ENCODE measurements at places on chromosomes 13 and 19.

DNA sequence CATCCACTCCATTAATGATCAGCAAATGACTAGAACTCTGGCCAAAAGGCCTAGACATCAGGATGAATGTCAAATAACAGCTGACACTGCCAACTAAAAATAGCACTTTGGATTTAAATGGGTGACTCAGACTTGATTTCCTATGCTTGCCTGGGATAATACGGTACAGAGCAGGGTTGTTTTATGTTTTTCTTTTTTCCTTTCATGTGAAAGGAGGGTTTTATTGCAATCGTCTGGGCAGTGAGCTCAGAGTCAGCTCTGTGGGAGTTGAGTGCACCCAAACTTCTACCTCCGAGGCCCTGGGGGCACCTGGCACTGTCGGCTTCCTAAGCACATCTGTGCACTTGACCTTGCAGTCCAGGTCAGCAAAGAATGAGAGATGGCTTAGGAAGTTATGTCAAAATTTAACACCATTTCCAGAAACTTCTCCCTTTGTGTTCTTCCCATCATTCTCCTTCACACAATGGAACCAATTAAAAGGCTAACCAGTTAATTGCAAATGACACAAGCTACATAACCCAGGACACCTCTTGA is 134.1 kb downstream of the LACC1 start:
- DNase-seq, result peak; percentile 14

DNA sequence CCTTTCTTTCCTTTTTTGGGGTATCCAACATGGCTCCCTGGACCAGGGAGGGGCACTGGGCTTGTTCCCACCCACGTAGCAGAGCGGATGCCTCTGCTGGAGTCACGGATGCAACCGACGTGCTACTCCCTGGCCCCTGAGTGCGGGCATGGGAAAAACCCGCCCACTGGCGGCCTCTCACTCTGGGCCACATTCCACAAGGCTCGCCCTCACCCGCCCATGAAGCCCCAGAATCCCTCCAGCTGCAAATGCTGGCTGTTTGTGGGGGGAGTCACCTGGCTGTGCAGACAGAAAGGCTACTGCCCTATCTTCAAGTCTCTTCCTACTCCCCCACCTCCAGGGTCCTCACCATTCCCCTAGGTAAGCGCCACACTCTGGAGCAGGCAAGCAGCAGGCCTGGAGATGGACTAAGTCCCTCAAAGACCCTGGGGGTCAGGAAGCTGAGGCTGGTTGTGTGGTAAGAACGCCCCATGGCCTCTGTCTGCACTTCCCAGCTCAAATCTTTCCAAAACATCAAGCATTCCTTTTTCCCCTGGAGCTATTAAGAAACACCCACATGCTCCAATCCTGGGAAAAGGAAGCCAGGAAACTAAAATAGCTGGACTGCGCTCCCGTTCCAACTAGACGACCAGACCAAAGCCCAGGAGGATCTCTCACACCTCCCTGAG is 17.9 kb upstream of the EPHX3 start:
- DNase-seq, result no peak

GRCh38 chr19:30558793-30559192 is 186.6 kb downstream of the ZNF536 start:
- DNase-seq, result no peak

DNA sequence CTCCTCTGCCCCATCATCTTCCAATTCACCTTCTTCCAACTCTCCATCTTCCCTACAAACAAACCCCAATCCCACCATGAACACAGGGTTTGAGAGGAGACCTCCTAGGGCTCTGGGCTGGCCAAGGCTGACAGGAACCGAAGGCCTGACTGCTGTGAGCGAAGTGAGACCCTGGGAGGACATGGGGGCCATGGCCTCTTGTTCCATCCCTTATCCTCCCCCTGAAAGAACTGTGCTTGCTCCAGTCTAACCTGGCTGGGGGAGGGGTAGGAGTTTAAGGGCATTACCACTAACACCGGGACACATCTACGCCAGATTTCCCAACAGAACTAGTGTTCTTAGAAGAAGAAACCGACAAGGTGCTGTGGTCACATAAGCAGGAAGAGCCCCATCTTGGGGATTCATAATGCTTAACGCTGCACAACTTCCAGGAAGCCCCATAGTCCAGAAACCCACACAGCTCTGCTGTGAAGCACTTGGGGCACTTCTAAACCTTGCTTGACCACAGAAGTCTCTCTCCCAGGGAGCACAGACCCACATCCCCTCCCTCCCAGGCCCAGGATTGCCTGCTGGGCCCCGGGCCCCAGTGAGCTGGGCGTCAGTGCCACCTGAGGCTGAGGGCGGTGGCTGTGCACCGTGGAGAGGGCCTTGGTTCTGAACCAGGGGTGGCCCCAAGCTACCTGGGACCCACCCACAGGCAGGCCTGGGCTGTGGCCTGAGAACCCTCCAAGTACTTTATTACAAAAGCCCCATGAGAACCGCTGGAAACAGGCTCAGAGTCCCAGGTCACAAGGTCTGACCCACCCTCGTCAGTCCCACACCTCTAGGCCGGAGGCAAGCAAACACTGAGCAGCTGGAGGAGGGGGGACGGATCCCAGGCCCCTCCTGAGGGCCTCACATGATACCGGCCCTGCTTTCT is 18.8 kb downstream of the ZC3H4 start:
- DNase-seq, result no peak

GRCh38 chr13:26498656-26499601 is 58.6 kb upstream of the WASF3 start:
- DNase-seq, result no peak

DNA sequence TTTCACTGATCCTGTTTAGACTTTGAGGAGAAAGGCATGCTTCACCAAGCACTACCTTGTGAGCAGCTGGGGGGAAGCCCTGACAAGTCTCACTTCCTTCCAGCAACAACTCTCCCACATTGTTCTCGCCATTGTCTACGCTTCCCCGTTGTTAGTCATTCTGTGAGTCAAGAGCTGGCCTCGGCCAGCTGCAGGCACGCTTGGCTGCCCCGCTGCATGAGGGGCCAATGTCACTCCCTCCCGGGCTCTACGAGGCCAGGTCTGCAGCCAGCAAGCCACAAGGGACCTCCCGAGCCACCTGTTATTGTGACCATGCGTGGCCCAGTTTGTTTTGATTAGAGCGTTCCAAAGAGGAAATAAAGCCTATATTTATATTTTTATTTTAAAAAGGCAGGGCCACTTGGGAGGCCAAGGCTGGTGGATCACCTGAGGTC is 220.9 kb downstream of the FOXO1 start:
- DNase-seq, result no peak

DNA sequence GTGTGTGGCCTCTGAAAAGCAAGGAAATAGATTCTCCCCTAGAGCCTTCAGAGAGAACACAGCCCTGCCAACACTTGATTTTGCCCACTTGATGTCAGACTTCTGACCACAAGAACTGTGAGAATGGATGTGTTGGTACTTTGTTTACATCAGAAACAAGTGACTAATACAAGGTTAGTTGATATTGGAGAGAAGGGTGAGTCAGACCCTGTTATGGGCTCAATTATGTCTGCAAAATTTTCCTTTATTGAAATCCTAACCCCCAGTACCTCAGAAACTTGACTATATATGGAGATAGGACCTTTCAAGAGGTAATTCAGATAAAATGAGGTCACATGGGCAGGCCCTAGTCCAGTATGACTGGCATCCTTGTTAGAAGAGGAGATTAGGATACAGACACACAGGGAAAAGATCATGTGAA is 226.7 kb downstream of the RFC3 start:
- DNase-seq, result no peak

- no peak for DNase-seq
These were observed 109.0 kb downstream of the LHFPL6 start for GRCh38 chr13:39494006-39494405.

DNA sequence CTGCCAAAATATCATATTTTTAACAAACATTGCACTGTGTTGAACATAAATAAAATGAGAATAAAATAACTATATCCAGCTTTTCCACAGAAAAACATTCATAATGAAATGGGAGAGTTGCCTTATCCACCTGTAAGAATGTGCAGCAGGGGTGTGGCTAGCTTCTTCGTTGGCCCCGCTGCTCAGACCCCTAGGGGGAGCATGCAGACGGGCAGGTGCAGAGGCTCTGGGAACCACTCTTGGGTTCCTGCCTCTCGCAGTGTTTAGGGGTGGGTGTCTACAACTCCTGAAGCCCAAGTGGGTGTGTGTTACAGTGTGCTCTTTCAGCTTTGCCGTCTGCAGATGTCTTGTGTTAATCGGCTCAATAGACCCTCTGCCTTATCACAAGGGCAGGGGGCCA is 121.7 kb downstream of the SLITRK5 start:
- no peak for DNase-seq

DNA sequence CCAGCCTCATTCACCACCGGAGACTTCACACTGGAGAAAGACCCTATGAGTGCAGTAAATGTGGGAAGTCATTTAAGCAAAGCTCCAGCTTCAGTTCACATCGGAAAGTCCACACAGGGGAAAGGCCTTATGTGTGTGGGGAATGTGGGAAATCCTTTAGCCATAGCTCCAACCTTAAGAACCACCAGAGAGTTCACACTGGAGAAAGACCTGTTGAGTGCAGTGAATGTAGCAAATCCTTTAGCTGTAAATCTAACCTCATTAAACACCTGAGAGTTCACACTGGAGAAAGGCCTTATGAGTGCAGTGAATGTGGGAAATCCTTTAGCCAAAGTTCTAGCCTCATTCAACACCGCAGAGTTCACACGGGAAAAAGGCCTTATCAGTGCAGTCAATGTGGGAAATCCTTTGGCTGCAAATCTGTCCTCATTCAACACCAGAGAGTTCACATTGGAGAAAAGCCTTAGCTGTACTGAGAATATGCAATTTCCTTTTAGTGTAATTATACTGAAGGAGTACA is 8.8 kb downstream of the ZNF211 start:
- no peak for DNase-seq

DNA sequence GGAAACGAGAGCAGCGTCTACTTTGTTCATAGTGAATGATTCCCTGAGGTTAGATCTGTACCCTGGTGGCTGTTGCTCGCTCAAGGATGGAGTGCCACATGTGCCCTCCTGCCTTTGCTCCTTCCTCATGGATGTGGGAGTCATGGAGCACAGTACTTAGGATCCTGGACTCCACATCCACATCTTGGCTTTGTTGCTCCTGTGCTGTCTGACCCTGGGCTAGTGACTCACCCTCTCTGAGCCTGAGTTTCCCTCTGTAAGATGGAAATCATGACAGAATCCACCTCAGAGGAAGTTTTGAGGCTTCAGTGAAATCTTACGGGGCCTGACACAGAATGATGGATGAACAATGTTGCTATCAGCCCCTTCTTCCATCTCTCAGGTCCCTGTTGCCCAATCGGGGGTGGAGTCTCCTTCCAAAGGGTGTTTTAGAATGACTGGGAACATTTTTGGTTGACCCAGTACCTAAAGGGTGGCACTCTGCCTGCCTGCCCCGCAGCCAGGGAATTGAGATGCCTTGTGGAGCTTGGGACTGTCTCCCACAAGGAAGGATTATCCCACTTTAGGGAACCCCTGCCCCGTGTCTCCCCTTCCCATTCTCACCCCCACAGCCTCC is 9.8 kb upstream of the TIMM50 start:
- DNase-seq, result no peak

DNA sequence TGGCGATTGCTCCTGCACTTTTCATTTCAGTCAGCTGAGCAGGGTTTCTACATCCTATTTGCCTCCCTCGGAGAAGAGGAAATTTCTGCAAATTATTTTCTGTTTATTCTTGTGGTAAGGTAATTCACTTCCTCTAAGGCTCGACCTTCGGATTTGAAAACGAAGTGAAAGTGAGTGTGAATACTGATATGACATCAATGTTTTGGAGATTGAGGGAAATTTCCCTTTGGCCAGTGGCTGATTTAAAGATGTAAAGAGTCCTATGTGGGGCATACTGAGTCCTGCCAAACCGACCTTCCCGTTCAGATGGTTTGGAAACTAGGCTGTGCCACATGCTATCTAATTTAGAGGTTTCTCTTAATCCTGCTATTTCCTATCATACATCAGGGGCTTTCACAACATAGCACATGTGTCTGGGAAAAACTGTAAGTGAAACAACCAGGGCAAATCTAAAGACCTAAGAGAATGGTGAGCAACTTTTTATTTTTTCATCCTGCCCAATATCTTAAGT is 112.3 kb downstream of the POSTN start:
- no peak for DNase-seq
